ENCODE measurements at places on chromosomes 4 and X.

DNA sequence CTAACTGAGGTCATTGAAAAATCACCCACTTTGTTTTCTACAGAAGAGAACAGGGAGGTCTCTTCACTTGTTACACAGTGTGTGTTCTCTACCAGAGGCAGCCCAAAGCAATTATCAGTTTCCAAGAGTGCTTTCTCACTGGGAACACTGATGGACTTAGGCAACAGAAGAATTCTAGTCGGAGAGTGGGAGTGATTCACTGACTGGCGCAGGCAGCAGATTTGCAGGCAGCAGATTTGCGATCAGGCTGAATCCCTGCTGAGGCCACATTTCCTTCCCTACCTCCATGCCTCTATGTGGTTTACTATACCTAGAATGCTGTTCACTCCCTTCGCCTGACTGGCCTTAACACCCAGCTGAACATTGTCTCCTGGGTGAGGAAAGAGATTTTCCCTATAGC lies 6.6 kb downstream of the OCIAD2 start:
- no peak for DNase-seq

DNA sequence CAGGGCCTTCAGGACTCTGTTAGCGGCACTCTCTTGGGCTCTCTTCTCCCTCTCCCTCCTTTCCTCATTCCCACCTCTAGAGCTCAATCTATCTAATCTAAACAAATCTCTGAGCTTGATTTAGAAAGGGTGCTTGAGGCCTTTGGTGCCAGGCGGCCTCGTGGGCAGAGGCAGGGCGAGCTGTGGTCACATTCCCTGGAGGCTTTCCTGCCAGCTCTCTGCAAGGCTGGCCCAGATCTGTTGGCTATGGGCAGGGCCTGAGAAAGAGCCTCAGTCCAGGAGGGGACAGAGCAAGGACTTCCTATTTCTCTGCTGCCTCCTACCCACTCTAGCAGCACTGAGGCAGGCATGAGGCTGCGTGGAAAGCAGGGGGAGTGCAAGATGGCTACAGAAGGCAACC lies 38.6 kb downstream of the PJA1 start:
- no peak for DNase-seq

DNA sequence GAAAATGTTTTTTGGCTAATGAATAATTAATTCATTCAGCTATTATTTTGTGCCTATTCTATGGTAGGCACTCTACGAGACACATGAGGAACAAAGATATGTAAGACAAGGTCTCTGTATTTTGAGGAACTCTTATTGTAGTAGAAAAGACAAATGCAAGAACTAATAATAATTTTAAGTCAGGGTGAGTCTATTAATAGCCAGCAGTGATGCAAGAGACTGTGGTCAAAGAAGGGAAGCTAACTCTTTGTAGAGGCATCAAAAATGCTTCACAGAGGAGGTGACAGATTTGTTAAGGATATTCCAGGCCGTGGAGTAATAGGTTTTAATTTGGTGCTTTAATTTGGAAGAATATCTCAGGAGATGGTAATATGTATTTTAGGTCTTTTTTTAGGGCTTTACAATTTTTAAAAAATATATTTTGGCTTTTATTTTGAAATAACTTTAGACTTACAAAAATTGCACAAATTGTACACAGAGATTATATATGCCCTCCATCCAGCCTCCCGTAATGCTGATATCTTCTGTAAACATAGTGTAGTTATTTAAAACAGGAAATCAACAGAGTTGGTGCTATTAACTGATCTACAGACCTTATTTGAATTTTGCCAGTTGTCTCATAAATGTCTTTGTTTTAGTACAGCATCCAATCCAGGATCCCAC lies 48.1 kb downstream of the DCLK2 start:
- no peak for DNase-seq

DNA sequence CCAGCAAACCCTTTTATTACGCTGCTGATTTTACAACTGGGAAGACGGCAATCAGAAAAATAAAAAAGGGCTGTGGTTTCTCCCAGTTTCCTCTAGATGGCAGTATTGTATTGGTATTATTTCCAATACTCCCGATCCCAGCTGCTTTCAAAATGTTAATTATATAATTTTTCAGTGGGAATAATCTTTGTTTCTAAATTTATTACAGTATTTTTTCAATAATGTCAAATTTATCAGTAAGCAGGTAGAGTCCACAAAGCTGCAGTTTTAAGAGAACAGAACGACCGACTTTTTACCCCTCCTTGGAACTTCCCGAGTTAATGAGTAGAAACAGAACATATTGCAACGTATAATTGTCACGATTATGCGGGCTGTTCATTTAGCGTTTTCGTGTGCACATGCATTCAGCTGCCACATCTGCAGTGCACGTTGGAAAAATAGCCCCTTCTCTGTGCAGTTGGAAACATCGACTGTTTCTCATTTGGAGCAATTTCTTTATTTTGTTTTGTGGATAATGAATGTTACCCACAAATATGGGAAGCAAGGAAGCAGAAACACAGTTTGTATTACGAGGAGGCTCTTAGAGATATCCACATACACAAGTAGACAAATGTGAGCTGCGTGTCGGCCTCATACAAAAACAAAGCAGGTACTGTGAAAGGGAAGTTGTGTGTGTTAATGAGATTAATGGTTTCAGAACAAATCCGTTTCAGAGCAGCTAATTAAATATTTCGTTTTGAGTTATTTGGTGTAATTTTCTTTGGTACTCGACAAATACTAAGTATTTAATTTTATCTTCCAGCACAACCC lies 188.0 kb downstream of the STIM2 start:
- DNase-seq = no peak
